ENCODE measurements at places on chromosomes 16 and 17.

DNA sequence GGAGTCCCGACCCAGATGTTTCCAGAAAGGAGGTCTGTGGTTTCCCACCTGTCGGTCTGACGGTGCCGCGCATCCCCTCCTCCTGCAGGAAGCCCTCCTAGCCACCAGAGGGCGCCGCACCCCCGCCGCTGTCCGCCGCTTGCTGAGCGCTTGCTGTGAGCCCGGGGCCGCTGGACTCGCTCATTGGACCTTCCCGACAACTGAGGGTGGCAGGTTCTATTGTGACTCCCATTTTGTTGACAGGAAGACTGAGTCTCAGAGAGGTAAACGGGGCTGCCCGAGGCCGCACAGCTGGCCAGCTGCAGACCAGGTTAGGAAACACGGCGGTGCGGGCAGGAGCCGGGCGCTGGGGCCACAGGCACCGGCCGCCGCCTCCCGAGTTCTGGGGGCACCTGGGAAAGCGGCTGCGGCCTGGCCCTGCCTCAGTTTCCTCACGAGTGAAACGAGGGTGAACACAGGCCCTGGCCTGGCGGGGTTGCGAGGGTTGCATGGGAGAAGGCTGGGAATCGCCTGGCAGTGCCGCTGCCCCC is 191.1 kb upstream of the CIBAR2 start:
- peak; percentile 16 for DNase-seq

- DNase-seq, result no peak
Observed at GRCh38 chr17:37781451-37781850, 36.6 kb upstream of the HNF1B start.

- DNase-seq, result no peak
Observed at GRCh38 chr16:57001026-57001679, 11.8 kb downstream of the NLRC5 start.

- DNase-seq, result peak; percentile 52
Observed at GRCh38 chr16:67155295-67156142, 4.2 kb downstream of the TRADD start.

GRCh38 chr17:29210879-29211278 is 30.7 kb upstream of the MYO18A start:
- DNase-seq, result peak; percentile 54

- DNase-seq, result no peak
Observed at GRCh38 chr17:51152766-51153209, 571 bp upstream of the NME1 start.

DNA sequence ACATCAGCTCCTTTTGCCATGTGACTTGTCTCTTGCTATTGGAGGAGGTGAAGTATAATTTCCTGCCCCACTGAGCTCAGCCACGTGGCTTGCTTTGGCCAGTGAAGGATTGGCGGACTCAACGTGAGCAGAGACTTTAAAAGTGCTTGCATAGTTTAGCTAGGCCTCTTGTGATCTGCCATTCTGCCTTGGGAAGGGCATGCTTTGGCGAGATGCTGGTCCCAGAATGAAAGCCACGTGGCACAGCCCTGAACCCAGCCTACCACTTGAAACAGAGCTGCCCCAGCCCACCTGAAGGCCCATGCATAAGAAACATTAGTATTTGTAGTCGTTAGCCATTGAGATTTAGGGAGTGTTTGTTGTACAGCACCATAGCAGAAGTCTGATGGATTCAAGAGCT is 148.2 kb downstream of the TMEM132E start:
- no peak for DNase-seq

GRCh38 chr16:19112099-19112407 is 1.7 kb upstream of the ITPRIPL2 start:
- DNase-seq, result no peak

- DNase-seq, result no peak
Observed at GRCh38 chr16:12320298-12320706, 343.8 kb downstream of the SNX29 start.
